Effector memory CD8-positive, alpha-beta T cell (primary cell): ENCODE measurements at places on chromosomes 13 and 19.

DNA sequence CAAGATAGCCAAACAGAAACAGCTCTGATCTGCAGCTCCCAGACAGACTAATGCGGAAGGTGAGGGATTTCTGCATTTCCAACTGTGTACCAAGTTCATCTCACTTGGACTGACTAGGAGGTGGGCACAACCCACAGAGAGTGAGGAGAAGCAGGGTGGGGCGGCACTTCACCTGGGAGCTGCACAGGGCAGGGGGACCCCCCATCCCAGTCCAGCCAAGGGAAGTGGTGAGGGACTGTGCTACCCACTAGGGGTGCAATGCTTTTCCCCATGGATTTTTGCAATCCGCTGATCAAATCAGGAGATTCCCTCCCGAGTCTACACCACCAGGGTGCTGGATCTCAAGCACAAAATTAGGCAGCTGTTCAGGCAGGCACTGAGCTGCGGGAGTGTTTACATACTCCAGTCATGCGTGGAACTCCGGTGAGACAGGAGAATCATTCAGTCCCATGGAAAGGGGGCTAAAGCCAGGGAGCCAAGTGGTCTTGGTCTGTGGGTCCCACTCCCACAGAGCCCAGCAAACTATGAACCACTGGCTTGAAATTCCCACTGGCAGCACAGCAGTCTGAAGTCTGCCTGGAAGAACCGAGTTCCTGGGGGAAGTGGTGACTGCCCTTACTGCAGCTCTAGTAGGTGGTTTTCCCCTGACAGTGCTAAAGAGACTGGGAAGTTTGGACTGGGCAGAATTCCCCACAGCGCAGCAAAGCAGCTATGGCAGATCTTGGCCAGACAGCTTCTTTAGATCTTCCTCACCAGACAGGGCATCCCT, 85.1 kb upstream of the UFM1 start:
- no peak for DNase-seq

DNA sequence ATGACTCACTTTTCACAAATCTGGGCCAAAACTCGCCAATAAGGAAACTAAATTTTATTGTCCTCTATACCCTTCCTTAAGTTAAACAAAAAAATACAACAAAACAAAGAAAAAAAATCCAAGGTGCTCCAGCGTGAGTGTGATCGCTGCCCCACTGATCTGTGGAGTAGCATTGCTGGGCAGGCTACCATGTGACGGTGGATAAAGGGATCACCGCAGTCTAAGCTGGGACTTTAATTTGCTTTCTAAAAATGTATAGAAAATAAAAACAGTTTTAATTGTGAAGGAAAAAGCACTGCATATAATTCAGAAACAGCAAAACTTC, 92.9 kb downstream of the FLT1 start:
- no peak for DNase-seq

DNA sequence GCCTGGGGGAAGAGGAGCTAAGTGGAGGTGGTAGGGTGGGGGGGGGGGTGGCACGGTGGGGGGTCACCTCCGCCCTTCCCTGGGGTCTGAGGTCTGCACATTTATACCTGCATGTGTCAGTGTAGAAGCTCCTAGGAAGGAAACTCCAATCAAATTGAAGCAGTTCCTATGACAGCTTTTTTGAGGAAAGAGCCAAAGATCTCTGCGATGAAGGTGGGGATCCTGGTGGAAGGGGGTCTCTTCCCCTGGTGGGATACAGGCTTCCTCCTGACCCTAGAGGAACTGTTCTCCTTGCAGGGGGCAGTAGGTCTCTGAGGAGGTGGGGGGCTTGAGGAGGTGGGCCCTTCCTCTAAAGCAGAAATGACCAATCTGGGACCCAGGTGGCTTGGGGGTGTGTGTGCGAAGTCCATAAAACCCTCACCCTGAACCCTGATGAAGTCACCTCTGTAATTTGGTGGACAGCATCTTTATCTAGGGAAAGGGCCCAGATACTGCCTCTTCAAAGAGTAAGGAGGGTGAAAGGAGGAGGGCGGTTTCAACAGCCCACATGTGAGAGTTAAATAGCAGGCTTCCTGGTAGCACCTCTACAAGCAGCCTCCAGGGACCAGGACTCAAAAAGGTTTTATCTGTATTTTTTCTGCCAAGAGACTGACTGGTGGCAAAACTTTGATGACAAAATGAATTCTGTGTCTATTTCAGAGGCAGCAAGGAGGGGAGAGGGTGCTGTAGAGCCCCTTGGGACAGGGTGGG, 12.9 kb downstream of the RANBP3 start:
- no peak for DNase-seq

- DNase-seq, result no peak
Observed at GRCh38 chr13:41139296-41139966, 6.8 kb upstream of the KBTBD6 start.

DNA sequence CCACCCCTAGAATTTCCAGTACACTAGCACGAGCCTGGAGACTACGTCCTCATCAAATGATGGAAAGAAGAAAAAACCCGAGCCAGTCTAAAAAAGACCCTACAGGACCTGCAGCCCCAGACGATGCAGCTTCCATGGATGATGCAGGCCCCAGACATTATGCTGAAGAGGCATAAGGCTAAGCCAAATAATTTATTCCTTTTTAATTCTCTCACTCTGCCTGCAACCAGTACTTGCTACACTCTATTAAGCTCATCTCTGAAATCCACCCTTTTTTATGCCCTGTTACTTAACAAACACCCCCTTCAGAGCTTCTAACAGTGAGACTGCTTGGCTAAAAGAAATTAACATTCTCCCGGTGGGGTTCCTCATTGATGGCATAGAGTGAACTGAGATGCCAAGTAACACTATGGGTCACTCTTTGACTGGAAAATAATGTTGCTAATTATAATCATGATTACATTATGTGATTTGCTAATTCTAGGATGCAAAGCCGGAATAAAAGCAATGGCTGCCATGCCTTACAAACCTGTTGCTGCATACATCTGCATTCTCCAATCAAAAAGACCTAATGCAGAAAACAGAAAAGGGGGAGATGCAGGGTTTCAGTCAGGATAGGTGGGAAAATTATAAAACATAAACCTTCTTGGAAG, 1462.4 kb downstream of the UQCRFS1 start:
- no peak for DNase-seq

GRCh38 chr19:902446-903226, 9.4 kb downstream of the RNU6-9 start:
- no peak for DNase-seq

GRCh38 chr19:21317821-21318220, 11.4 kb downstream of the ZNF708 start:
- no peak for DNase-seq
